Skeletal muscle cell (primary cell): ENCODE measurements at places on chromosomes 13 and 19.
A peak's percentile ranks its signal among the peaks of the same experiment; 100 is the strongest.

DNA sequence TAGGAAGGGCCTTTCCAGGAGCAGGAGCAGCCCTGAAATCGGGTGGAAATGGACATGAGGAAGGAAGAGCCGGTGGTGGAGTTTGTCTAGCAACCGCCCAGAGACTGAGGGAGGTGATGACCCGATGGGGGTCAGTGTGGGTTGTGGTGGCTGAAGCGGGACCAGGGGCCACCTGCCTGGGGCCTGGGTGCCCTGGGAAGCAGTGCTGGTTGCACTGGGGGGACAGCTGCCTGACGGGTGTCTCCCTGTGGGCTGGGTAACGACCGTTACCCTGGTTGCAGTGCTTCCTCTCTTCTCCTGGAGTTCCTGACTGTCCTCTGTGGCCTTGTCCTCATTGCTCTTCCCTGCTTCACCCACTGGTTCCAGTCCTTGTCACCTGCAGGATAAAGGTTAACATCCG lies 13.0 kb downstream of the ZNF536 start:
- DNase-seq: no peak

DNA sequence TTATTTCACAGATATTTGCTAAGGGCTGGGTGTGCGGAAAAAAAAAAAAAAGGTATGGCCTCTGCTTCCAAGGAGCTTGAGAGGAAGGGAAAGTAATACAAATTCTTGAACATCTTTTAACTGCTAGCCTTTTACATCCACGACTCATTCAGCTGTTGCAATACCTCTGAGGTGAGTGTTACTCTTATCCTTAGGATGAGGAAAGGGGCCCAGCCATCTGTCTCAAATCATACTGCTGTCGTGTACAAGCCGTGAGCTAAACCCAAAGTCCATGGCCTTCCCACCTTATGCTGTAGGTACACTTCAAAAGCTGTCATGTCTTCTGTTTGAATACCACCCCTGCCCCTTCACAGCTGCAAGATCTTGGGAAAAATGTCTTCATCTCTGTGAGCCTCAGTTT lies 146.8 kb downstream of the KCNRG start:
- DNase-seq: peak; percentile 19

- no peak for DNase-seq
Measured at GRCh38 chr13:36840718-36841250, 21.8 kb downstream of the RFXAP start.

DNA sequence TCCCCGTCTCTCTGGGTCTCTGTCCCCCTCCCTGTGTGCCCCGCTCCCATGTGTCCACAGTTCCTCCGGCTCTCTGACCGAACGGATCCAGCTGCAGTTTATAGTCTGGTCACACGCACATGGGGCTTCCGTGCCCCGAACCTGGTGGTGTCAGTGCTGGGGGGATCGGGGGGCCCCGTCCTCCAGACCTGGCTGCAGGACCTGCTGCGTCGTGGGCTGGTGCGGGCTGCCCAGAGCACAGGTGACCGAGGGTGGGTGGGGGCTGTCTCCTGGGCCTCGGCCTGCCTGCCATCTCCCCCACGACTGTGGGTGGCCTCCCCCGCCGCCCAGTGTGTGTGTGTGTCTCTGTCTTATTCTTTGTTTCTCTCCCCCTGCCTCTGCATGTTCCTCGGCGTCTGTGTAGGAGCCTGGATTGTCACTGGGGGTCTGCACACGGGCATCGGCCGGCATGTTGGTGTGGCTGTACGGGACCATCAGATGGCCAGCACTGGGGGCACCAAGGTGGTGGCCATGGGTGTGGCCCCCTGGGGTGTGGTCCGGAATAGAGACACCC lies 10.3 kb downstream of the TRPM4 start:
- no peak for DNase-seq

GRCh38 chr13:53499576-53500133 lies 471.0 kb downstream of the OLFM4 start:
- DNase-seq: no peak

- no peak for DNase-seq
Measured at GRCh38 chr19:18807861-18808331, 16.8 kb upstream of the COMP start.

DNA sequence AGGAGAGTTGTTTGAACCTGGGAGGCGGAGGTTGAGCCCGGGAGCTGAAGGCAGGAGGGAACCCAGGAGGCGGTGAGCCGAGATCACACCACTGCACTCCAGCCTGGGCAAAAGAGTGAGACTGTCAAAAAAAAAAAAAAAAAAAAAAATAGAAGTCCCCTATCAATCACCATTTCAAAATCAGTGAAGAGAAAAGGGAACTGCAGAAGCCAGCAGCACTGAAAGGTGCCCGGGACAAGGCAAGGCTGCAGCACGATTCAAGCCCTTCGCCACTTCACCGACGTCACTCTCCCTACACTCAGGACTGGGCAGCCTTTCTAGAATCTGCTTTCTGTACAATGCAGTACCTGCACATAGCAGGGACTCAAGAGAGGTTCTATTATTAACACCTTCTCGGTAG lies 21.9 kb upstream of the USP12 start:
- no peak for DNase-seq

GRCh38 chr19:27774827-27775226 lies 1438.1 kb downstream of the UQCRFS1 start:
- DNase-seq: no peak

DNA sequence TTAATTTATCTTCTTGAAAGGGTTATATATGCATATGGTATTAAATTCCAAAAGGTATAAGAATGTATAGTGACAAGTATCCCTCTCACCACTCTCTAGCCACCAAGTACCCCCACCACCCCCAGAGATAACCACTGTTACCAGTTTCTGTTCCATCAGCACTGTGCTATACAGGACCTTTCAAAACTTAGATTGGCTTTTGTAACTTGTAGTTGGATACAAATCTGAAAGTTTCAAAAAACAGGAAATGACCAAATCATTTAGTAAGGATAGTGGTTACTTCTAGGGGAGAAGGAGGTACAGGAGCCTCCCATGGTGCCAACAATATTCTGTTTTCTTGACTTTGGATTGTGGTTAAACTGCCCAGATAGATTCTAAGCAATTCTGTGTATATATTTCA lies 56.7 kb downstream of the AKAP11 start:
- no peak for DNase-seq

GRCh38 chr13:53447863-53448262 lies 419.2 kb downstream of the OLFM4 start:
- no peak for DNase-seq

GRCh38 chr19:42122691-42123607 lies 9.3 kb downstream of the POU2F2 start:
- no peak for DNase-seq

- no peak for DNase-seq
Measured at GRCh38 chr13:76552807-76553206, 333.4 kb downstream of the KCTD12 start.

DNA sequence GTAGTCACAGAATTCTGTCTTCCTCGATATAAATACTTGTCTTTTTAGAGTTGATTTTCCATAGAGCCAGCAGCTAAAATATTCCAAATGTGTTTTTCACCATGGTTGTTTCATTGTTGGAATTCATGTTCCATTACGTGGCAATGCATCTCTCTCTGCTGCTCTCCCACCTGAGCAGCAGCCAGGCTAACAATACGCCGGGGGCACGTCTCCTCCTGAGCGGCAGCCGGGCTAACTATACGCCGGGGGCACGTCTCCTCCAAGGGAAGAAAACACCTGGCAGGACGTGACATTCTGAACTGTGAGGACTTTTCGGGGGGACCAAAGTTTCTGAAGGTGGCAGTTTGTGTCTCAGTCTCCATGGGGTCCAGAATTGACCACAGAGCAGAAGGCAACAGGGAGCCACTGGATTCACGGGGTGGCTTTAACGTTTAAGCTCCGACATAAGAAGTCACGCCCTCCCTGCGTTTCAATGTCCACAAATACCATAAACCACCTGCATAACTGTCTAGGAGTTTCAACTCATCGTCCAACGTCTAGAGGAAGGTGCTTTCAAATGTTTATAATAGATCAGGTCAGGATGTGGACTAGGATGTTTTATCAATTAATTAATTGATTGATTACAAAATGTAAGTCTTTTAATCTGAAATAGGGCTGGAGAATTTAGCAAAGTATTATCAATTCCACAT lies 15.1 kb downstream of the PLPP2 start:
- no peak for DNase-seq

GRCh38 chr13:98405107-98405571 lies 171.8 kb downstream of the STK24 start:
- DNase-seq: no peak

- DNase-seq: no peak
Measured at GRCh38 chr19:14479309-14479974, 4.3 kb upstream of the PTGER1 start.

GRCh38 chr13:113548171-113548641 lies 36.3 kb upstream of the TFDP1 start:
- DNase-seq: no peak

- DNase-seq: no peak
Measured at GRCh38 chr19:37654629-37655300, 500 bp downstream of the ZFP30 start.

- DNase-seq: no peak
Measured at GRCh38 chr13:38376546-38376945, 26.9 kb downstream of the UFM1 start.

DNA sequence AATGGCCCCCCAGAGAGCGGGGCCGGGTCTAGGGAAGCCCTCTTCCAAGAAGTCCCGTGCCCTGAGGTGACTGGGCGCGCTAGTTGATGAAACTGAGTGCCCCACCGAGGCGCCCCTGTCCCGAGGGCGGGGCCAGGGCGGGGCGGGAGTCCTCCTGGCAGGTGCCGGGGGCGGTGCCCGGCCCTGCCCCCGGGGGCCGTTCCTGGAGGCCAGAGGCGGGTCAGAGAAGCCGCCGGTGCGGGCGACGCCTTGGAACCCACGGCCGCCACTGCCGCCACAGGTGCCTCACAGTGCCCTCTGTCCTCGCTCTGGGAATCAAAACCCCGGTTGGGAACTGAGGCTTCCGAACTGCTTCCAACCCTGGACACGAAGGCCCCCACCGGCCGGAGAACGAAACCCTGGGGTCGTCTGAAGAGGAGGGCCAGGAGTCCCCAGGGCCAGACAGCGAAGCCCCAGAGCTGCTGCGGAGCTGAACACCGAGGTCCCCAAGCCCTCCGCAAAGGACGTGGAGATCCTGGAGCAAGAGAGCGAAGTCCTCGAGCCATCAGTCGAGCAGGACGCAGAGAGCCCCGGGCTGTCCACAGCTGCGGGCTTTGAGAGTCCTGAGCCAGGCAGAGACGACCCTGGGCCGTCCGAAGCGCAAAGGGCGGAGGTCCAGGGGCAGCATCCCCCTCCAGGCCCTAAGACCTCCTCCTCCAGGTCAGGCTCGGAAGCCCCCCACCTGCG lies at the start of gene MISP3:
Gene MISP3 (plus strand): TSS at position 252 of the 726 bp plus-strand sequence. CDS start 524 bp downstream, outside the sequence.
- no peak for DNase-seq

DNA sequence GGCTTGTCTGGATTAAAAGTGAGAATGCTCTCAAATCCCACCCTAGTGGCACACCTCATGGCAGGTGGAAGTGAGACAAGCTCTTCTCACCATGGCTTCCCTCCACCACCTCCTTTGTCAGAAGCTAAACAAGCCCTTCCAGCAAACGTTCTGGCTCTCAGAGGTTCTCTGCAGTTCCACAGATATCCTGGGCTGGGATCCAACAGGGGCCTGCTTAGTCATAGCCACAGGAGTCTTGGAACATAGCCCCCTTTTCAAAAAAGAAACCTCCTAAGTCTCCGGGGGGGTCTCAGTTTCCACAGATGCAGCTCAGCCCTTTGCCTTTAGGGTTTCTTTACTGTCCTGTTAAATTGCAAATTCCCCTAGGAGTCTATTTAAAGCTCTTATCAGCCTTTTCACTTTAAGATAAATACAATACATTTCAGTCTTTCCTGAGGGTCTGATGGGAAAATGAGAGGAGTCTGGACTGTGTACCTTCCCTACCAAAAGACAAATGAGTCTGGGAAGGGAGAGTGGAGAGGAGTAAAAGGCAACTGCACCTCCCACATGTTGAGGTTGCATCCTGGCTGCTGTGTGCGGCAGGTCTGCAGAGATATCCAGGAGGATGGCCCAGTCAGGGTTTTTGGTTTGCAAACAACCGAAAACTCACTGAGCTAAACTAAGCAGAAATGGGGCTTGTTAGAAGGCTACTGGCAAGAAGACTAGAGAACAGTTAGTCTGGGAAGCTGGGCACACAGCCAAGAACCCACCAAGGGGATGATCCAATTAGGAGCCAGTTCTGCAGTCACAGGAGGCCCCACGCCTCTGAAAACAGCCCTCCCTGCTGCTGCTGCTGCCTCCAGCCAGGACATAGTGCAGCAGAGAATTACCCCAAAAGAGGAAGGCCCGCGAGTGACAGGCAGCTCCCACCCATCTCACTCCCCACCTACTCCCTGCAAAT lies 41.4 kb upstream of the SERP2 start:
- DNase-seq: peak; percentile 91

DNA sequence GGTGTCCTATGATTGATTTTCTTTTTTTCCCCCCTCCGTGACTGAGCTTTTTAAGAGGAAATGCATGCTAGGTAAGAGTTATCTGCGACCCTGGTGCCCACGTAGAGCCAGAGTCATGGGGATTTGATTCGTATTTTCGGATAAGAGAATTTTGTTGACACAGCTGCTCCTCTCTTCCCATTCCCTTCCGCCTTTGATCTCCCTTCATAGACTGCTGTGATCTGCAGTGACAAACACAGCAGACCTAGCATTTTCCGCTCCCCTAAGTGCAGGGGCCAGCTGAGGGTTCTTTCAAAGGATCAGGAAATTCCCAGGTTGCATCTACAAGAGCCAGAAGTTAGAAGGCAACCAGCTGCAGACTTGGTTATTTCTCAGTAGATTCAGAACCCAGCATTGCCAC lies 70.5 kb downstream of the ZNF568 start:
- no peak for DNase-seq

DNA sequence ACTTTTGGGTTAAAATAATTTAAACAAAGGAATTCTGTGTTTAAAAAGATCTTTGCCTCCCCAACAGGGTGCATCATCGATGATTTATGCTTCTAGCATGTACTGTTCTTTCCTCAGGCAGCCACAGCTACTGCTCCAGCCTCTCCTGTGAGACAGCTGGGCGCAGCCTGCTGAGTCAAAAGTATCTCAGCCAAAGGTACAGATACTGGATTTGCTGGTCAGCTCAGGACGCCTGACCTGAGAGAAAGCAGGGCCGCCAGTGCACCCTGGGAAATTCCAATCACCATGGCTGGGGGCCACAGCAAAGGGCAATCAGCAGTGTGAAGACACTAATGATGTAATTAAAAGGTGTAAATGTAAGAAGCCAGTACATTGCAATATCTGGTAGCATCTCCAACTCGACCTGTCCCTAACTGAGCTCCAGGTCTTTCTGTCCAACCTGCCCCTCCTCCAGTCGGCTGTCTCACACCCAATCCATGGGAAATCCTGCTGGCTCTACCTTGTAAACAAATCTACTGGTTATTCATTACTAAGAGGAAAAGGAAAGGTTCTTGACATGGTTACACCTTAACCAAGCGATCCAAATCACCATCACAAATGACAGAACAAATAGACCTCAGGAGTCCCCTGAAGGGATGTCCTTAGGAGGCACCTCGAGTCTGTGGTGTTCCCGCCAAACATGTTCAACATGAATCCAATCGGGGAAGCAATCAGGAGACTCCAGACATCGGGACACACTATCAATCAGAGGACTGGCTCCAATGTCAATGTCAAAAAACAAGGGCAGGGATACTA lies 7.3 kb downstream of the OPA3 start:
- DNase-seq: peak; percentile 74
